NCI-H446 treated with DMSO at 0.1 percent for 48 hours (cell line): ENCODE measurements at places on chromosomes 2 and 18.
A peak's percentile ranks its signal among the peaks of the same experiment; 100 is the strongest.

GRCh38 chr2:232363784-232364615 is 14.6 kb upstream of the ALPP start:
- DNase-seq, result no peak

- DNase-seq, result no peak
These were observed 57.3 kb downstream of the CCDC74A start for GRCh38 chr2:131584940-131585339.

DNA sequence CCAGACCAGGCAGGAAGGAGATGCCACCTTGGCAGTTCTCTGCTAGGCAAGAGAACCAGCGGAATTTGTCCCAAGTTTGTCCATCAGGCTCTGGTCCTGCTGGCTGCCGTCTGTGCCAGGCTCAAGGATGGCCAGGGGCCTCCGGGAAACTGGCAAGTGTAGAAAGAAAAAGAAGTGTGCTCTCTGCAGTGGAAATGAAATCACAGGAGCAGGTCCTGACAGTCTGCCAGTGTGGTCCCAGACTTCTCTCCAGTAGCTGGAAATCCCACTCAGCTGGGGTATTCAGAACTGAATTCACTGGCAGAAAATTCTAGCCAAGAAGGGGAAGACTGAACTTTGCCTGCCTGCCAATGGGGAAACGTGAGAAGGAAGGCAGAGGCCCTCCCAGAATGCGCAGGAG is 91.0 kb downstream of the STPG4 start:
- DNase-seq, result no peak

DNA sequence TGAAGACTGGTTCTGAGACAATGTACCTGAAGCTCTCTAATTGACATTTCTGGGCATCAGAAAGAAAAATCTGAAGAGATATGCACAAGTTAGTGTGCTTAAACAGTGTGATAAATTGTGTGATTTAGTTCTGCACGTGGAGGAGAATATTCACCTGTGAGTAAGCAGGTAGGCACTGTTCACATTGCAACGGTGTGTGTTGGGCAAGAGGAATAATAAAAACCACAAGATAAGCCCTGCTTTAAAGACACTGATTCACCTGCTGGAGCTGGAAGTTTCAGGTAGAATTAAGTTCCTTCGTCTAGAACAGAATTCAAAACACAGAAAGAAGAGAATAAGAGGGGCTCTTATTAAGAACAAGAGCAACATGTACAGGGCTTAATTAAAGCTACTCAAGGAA is 864.3 kb upstream of the SOX11 start:
- DNase-seq, result no peak

DNA sequence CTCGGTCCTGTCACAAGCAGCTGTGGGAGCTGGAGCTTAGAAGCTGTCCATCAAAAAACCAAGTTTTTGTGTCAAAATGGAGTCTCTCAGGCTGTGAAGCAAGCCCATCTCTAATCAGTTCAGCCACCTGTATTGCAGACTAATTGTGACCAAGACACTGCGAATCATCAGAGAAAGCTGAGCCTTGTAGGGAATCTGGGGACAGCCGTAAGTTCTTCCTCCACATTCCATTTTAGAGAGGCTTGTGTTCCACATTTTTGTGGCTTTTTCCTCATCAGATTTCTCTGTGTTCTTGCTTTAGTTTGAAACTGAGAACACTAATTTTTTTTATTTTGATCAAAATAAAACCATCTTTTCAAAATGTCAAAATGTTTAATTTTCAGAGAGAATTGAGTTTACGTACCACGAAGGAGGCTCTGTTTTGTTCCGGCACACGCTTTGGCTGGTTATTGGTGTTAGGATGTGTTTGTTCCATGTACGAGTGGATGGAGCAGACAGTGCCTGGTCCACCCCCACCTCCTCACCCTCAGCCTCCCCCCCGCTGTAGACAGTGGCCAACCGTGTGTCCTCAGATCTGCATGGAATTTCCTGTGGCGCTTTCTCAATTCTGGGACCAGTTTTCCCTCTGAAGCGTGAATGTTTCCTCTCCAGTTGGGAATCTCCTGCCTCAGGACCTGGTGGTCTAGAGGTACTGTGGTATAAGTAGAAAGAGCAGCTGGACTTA is 140.8 kb downstream of the AGAP1 start:
- no peak for DNase-seq

DNA sequence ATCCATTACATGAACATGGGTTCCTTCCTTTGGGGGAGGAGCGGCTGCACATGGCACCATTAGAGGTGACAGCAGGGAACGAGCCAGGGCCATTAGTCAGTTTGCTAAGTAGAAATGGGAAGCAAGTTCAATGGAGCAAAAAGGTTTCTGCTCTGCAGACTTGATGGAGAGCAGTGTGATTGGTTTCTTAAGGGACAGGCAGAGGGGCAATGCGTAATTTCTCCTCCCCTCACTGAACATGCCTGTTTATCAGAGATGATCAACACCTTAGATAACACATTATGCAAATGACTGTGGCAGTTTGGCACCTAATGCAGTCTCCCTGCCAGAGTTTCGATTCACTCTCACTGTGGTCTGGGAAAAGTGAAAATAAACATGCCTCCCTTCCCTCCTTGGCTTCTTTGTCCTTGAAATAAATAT is 414.5 kb downstream of the STK39 start:
- DNase-seq, result no peak

DNA sequence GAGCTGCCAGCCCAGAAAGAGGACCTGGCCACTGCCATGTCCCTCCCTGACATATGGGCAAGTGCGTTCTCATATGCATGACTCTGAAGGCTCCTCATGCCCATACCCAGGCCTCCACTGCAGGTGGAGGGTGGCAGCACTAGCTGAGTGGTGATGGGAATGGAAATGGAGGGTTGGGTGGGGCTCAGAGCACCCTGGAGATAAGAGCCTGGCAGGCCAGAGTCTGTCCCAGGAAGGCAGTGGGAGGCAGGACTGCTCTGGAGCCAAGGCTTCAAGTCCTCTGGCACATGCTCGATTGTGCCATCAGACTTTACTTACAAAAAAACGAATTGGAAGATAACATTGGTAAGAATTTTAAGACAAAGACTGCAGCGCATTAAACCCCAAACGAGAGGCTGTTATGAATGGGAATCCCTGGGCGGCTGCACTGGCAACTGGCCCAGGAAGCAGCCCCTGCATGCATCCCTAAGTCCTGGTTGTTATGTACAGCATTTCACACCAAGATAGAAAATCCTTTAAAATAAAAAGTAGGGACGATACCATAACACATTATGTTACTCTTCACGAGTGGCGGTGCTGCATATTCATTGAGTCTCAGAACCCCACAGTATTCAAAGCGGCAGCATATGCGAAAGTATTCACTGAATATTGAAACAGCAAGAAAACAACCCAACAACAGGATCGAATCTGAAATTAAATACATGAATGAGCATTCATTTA is 81.7 kb upstream of the FAM98A start:
- DNase-seq, result no peak

- DNase-seq, result no peak
These were observed 86.9 kb upstream of the RBBP8 start for GRCh38 chr18:22846088-22846683.

- DNase-seq, result no peak
These were observed 1474.0 kb upstream of the ACVR2A start for GRCh38 chr2:146370826-146371225.

- DNase-seq, result no peak
These were observed 11.2 kb downstream of the RUFY4 start for GRCh38 chr2:218079943-218080913.

- no peak for DNase-seq
These were observed 13.4 kb upstream of the LRPPRC start for GRCh38 chr2:44009136-44009735.

DNA sequence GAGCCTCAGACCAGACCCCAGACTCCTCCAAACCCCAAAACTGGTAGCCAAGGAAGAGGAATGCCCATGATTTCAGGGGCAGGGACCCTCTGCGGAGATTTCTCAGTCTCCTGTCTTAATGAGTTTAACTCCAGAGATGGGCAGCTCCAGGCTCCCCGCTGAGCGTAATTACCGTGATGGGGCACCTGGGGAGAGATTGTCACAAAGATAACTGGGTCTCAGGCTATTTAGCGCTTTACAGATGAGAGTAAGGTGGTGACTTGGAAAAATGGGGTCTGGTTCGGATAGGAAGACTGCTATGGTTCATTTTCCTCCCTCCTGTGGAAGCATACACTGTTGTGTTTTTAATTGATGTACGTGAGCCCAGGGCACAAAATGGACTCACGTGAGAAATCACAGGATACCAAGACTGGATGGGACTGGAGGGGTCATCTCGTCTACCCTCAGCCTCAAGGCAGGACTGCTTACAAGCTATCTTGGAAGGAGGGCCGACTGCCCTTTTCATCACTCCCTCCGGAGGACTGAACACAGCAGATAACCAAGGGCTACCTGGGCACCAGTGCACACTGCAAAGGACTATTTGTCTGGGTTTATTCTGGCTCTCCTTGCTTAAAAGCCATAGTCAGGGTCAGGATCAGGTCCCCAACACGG is 427.8 kb downstream of the ZNF521 start:
- DNase-seq, result no peak

DNA sequence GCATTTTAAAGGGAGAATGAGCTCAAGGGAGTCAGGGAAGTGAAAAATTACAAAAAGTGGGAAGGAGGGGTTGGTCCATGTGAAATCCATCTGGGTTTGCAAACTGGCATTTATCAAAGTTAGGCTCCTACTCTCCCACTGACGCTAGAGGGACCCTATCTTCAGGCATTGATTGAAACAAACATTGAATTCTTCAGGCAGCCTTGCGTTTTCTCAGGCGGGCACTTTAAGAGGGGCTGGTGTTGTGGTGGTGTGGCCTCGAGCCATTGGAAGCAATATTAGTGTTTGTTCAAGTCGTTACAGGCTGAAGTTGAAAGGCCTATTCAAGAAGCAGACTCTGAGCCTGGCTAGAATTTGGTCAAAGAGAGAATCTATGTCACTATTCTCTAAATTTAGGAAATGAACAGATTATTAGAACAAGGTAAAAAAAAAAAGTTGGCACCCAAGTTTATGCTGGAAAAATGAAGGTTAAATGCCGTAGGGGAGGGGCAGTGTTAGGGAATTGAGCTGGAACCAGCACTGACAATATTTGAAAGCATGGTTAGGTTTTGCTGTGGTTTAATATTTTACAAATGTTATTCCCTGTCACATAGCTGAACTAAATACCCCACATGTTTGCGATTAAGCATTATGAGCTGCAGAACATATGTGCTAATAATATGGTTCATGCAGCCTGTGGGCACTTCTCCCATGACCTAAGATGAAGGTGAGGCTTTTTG is 36.8 kb downstream of the STON1 start:
- no peak for DNase-seq

- DNase-seq, result peak; percentile 46
These were observed 189.9 kb upstream of the TANK start for GRCh38 chr2:160970052-160970965.

DNA sequence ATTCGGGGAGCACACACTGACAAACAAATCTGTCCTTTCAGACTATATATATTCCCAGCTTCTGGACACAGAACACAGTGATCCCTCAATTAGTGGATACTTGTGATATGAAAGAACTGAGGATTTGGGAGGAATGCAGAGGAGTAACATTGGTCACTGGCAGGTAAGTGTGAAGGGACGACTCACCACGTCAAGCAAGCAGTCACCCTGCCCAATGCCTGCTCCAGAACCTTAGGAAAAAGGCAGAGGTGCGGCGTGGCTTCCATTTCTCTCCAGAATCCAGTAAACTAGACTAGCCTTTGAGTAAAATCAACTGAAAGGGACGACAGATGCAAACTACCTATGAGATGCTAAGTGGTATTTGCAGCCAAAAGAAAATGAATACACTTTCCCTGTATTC is 1.1 kb downstream of the CCDC93 start:
- no peak for DNase-seq

GRCh38 chr2:9050122-9050809 is 46.8 kb upstream of the MBOAT2 start:
- DNase-seq, result no peak
